LHCN-M2 (cell line): ENCODE measurements at places on chromosomes 5 and 9. TPM values are rescaled to one million over a fixed set of nuclear protein-coding genes. Genes with fewer than 3 reads are reported as not detected.
A peak's percentile ranks its signal among the peaks of the same experiment; 100 is the strongest.

Gene PCDHA6
- total RNA-seq, result not detected in 2 replicates

Gene CDH9
- total RNA-seq, result not detected in 2 replicates

Gene GDA
- not detected in 2 replicates for total RNA-seq

Gene MARCOL
- total RNA-seq, result not detected in 2 replicates

DNA sequence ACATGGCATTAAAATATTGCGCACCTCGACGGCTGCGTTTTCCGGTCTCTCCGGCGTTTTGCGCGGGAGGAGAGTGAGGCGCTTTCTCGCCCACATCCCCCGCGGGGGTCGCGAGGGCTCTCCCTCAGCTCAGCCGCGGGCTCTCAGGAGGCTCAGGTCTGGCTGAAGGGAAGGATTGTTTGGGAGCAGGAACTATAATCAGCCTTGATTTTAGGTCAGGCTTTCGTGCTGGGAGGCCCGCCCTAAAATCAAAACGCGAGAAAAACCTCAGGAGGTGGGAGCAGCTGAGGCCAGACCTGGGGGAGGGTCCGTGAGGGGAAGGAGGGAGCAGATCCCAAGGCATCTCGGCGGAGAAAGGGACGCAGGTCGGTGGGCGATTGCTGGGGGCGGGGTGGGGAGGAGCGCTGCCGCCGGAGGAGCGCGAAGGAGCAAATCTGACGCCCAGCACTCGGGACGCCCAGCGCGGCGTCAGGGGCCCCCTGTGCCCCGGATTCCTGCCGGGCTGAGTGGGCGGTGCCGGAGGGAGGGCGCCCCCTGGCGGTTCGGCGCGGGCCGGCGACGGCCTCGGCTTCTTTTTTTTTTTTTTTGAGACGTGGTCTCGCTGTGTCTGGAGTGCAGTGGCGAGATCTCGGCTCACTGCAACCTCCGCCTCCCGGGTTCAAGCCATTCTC is 18.7 kb upstream of the RNF130 start:
- DNase-seq, result peak; percentile 48

- DNase-seq, result no peak
Observed at GRCh38 chr9:35797311-35798109, 6.1 kb downstream of the NPR2 start.

- no peak for DNase-seq
Observed at GRCh38 chr5:165135565-165135964, 1630.1 kb downstream of the MAT2B start.

GRCh38 chr5:171291371-171291770 is 17.7 kb upstream of the TLX3 start:
- no peak for DNase-seq

DNA sequence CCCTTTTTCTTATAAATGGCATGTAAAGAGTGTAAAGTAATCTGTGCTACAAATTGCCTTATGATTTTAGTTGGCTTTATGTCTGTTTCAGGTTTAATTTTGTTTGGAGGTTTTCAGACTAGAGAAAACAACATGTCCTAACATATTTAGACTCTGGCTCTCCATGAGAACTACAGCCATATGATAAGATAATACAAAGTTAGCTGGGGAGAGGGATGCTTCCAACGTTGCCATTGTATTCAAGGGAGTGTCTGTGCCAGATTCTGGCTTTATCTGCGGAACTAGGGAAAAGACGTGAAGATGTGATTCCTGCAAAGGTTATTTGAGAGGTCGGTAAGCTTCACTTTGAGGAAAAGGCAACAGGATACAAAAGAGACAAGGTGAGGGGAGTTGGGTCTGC is 140.0 kb upstream of the OTULINL start:
- no peak for DNase-seq

DNA sequence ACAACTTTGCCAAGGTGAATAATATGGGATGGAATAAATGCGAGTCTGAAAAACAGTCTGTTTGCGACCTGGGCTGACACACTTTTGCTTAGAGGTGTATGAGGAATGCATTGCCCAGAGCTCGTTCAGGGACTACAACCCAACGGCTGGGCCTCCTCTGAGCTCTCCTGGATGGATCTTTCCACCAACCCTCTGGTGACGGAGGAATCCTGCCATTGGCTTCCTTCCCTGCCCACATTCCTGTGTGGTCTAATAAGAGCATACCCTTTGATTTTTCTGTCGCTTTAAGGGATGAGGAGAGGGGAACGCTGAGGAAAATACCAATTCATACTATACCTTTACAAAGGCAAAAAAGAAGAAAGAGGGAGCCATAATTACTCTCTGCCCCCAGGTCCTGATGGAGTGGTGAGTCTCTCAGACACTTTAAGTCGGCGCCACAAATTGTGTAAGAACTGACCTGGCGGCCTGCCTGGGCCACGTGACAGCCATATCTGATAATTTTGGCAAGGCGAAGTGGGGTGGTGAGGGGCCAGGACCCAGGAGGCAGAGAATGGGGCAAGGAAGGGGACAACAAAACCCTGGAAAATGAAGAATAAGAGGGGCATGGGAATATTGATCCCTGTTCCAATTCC is 265.2 kb upstream of the MSX2 start:
- no peak for DNase-seq

- DNase-seq, result no peak
Observed at GRCh38 chr9:3059781-3060468, 216.0 kb upstream of the PUM3 start.

DNA sequence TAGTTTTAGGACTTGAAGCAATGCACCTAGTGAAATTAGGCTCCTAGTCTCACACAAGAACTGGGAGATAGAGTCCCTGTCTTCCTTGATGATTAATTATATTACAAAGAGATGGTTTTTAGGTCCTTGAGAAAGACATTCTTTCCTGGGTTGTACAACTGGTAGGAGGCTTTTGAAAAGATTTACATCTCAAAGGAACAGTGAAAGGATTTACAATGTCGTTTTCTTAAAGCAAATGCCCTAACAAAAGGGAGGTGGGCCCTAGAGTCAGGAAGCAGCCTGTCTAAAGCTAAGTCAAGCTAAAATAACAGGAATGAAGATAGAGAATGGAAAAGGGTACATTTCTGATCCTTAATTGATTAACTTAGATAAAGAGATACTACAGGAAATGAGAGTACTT is 102.2 kb upstream of the IL7R start:
- DNase-seq, result no peak

- DNase-seq, result no peak
Observed at GRCh38 chr9:130935648-130936271, 3.3 kb downstream of the FIBCD1 start.

DNA sequence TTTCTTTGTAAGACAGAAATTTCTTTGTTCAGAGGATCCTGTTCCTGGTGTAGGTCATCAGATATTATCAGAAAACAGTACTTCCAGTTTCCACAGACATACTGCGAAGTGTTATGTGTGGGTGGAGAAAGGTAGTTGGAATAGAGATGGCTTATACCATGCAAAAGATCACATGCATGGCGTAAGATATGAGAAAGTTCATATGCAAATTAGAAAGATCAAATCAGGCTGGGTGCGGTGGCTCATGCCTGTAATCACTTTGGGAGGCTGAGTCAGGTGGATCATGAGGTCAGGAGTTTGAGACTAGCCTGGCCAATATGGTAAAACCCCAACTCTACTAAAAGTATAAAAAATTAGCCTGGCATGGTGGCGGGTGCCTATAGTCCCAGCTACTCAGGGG is 65.2 kb upstream of the GLIS3 start:
- no peak for DNase-seq
